ENCODE measurements at places on chromosomes 13 and 19. TPM values are rescaled to one million over a fixed set of nuclear protein-coding genes. Genes with fewer than 3 reads are reported as not detected.

GRCh38 chr13:102907886-102908515 is 62.2 kb downstream of the ERCC5 start:
- no peaks in the 10 kb centered on the region for H3K36me3 ChIP-seq
- no peak overlapping the region for H3K4me3 ChIP-seq
- no peak for DNase-seq
- no peak overlapping the region for H3K27ac ChIP-seq
- no peaks in the 10 kb centered on the region for H3K4me1 ChIP-seq

DNA sequence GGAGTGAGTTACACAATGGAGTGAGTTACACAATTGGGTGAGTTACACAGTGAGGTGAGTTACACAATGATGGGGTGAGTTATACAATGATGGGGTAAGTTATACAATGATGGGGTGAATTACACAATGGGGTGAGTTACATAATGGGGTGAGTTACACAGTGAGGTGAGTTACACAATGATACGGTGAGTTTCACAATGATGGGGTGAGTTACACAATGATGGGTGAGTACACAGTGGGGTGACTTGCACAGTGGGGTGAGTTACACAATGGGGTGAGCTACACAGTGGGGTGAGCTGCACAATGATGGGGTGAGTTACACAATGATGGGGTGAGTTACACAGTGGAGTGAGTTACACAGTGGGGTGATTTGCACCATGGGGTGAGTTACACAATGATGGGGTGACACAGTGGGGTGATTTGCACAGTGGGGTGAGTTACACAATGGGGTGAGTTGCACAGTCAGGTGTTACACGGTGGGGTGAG is 52.5 kb upstream of the GAS6 start:
- H3K27ac ChIP-seq = no peak overlapping the region
- no peaks in the 10 kb centered on the region for H3K4me1 ChIP-seq
- no peak overlapping the region for H3K4me3 ChIP-seq
- no peaks in the 10 kb centered on the region for H3K27me3 ChIP-seq
- H3K36me3 ChIP-seq = no peaks in the 10 kb centered on the region
- DNase-seq = no peak

GRCh38 chr13:112995395-112996191 is 26.6 kb downstream of the MCF2L start:
- H3K36me3 ChIP-seq = no peaks in the 10 kb centered on the region
- no peak overlapping the region for H3K27ac ChIP-seq
- DNase-seq = no peak
- no peaks in the 10 kb centered on the region for H3K27me3 ChIP-seq
- no peak overlapping the region for H3K4me3 ChIP-seq

- no peaks in the 10 kb centered on the region for H3K36me3 ChIP-seq
- no peak overlapping the region for H3K4me3 ChIP-seq
- DNase-seq = no peak
- no peaks in the 10 kb centered on the region for H3K4me1 ChIP-seq
- no peak overlapping the region for H3K27ac ChIP-seq
Measured at GRCh38 chr13:97851269-97851668, 102.2 kb upstream of the IPO5 start.

DNA sequence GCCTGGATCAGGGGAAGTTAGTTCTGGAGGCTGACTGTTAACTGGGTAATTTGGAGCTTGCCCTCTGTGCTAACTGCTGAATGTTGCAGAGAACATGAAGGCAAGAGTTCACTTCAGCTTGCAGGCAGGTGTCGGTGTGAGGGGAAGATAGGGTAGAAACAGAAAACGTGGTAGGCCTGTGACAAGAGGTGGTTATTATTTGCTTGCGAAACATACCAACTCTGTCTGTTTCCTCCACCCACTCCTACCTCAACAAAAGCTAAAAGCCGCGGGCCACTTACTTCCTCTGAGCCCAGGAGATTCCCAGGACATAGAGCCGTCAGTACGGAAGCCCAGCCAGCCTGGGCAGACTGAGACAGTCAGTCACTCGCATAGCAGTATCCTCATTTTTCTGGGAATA is 119.2 kb upstream of the ABCC4 start:
- no peak for DNase-seq
- no peaks in the 10 kb centered on the region for H3K4me1 ChIP-seq
- peaks cover 19% of the 10 kb centered on the region for H3K27me3 ChIP-seq
- H3K27ac ChIP-seq = no peak overlapping the region
- H3K4me3 ChIP-seq = no peak overlapping the region

DNA sequence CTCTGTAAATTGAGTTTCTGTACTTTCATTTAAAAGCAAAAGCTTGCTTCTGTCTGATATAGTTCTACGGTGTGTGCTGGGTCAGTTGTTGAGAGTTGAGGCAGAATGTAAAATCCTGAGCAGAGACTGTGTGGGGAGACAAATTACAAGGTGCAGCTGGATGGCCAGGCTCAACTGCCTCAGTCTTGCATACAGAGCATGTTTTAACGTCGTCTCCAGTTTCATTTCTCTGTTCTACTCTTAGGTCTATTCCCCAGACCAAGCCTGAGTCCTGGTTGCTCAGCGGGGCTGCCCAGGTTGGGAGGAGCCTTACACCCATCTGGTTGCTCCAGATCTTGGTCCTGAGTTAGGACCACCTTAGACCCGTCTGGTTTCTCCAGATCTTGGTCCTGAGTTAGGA is 54.4 kb upstream of the MEDAG start:
- H3K4me1 ChIP-seq = no peaks in the 10 kb centered on the region
- no peak overlapping the region for H3K27ac ChIP-seq
- H3K4me3 ChIP-seq = no peak overlapping the region
- no peaks in the 10 kb centered on the region for H3K27me3 ChIP-seq
- no peaks in the 10 kb centered on the region for H3K36me3 ChIP-seq

GRCh38 chr13:91154558-91155353 is 192.7 kb upstream of the MIR17HG start:
- no peaks in the 10 kb centered on the region for H3K27me3 ChIP-seq
- H3K4me1 ChIP-seq = no peaks in the 10 kb centered on the region
- no peak overlapping the region for H3K27ac ChIP-seq
- no peaks in the 10 kb centered on the region for H3K36me3 ChIP-seq

DNA sequence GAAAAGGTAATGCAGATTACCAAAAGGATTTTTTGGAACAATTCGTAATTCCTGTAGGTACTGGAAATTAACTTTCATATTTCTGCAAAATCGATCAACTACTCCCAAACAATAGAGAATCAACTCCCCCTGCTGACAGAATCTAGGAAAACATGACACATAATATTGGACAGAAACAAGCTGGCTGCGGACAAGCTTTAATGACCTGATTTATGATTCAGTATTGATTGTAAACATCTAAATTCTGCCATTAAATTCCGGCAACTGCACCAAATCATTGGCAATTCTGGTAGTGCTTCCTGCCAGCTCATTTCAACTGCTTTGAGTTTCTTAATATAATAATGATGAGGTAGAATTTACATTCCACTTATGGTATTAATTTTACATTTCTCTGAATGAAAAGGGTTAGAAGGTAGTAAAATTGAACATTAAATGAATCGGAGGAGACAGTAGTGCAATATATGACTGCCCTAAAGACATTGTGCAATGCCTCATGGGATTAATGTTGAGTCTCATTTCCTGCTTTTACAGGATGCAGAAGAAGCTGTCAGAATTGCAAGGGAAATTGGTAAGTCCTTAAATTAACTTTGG is 146.5 kb downstream of the PCCA start:
- H3K27me3 ChIP-seq = no peaks in the 10 kb centered on the region
- H3K4me3 ChIP-seq = no peak overlapping the region
- no peaks in the 10 kb centered on the region for H3K36me3 ChIP-seq
- H3K4me1 ChIP-seq = peaks cover 3% of the 10 kb centered on the region
- DNase-seq = no peak

- H3K27me3 ChIP-seq = no peaks in the 10 kb centered on the region
- H3K36me3 ChIP-seq = no peaks in the 10 kb centered on the region
- no peak overlapping the region for H3K27ac ChIP-seq
Measured at GRCh38 chr13:33272531-33273124, 12.9 kb downstream of the STARD13 start.

DNA sequence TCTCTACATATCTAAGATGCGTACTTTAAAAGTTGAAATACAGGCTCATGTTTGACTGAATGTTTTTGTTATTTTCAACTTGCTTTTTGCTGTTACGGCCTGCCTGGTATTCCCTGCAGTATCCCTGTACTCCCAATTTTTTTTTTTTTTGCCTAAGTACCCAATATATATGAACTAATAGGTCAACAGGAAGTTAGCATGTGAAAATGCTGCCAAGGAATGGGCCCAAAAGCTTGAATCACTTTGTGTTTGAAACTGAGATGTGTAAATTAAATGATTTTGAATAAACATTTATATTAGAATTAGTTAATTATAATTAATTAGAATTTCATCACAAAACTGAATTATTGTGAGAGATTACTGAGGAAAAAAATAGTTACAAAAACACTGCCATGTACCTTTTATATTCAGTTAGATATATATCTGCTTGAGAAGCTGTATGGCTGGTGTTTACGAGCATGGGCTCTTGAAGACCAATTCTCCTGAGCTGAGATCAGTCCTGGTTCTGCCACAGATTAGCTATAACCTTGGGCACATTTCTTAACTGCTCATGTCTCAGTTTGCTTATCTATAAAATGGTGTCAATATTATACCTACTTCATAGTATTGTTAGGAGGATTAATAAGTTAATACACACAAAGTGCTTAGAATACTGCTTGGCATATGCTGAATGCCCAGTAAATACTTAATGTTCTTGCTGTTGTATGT is 16.0 kb downstream of the TDRD3 start:
- peaks cover 8% of the 10 kb centered on the region for H3K4me1 ChIP-seq
- H3K27me3 ChIP-seq = no peaks in the 10 kb centered on the region
- no peaks in the 10 kb centered on the region for H3K36me3 ChIP-seq
- no peak for DNase-seq
- no peak overlapping the region for H3K27ac ChIP-seq

GRCh38 chr13:33870046-33870668 is 52.2 kb downstream of the RFC3 start:
- no peak overlapping the region for H3K4me3 ChIP-seq
- no peaks in the 10 kb centered on the region for H3K36me3 ChIP-seq
- H3K4me1 ChIP-seq = no peaks in the 10 kb centered on the region
- no peaks in the 10 kb centered on the region for H3K27me3 ChIP-seq
- no peak for DNase-seq

DNA sequence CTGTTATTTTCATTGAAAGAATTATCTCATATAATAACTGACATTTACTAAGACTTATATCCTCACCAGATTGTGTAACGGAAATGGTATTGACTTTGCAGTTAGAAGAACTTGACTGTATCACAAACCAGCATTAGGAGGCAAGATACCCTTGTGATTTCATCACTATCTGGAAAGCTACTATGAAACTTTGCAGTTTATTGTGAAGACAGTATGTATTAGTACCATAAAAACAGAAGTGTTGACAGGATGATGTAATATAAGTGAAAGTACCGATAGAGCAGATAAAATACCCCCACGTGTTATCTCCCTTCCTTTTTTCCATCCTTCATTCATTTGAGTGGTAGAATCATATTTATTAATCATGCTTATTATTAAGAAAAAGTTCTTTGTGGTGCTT is 365.7 kb upstream of the KLHL1 start:
- H3K4me1 ChIP-seq = no peaks in the 10 kb centered on the region
- H3K4me3 ChIP-seq = no peak overlapping the region
- no peak for DNase-seq
- no peak overlapping the region for H3K27ac ChIP-seq
- no peaks in the 10 kb centered on the region for H3K36me3 ChIP-seq

DNA sequence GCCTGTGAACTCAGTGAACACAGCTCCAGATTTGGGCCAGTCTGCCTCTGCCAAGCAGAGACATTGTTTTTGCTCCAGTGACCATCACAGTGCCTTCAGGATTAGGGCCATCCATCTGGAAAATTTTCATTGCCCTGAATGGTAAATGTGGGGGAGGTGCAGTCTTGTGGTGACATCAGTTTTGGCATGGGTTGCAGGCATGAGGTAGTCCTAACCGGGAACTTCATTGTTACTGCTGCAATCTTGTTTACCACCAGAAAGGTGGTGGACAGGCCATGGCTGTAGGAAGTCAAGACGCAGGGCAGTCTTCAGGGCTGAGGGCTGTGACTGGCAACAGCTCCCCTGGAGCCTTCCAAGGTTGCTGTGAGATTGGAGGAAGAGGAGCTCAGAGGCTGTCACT is 55.2 kb downstream of the SPATA13 start:
- DNase-seq = no peak
- H3K4me1 ChIP-seq = no peaks in the 10 kb centered on the region
- peaks cover 4% of the 10 kb centered on the region for H3K36me3 ChIP-seq
- H3K27me3 ChIP-seq = peaks cover 6% of the 10 kb centered on the region

Gene CYP4F8
- total RNA-seq = not detected

Gene ZNF708
- total RNA-seq = 27.4 TPM

Gene PLEKHG2
- 73.6 TPM for total RNA-seq

Gene ZNF415
- total RNA-seq = 1.4 TPM

Gene DMKN
- total RNA-seq = 1.9 TPM

Gene COX6B2
- total RNA-seq = not detected

Gene CAMSAP3
- 1.3 TPM for total RNA-seq

Gene DDA1
- total RNA-seq = 37.3 TPM

Gene LRRC25
- not detected for total RNA-seq

All from T-cell (primary cell).